ENCODE measurements at places on chromosomes 7 and 10.

GRCh38 chr7:69162931-69163670, 435.2 kb upstream of the AUTS2 start:
- DNase-seq = no peak

- DNase-seq = no peak
Observed at GRCh38 chr10:1472178-1472958, 265.0 kb downstream of the ADARB2 start.

- no peak for DNase-seq
Observed at GRCh38 chr7:12296051-12296570, 85.0 kb downstream of the TMEM106B start.

DNA sequence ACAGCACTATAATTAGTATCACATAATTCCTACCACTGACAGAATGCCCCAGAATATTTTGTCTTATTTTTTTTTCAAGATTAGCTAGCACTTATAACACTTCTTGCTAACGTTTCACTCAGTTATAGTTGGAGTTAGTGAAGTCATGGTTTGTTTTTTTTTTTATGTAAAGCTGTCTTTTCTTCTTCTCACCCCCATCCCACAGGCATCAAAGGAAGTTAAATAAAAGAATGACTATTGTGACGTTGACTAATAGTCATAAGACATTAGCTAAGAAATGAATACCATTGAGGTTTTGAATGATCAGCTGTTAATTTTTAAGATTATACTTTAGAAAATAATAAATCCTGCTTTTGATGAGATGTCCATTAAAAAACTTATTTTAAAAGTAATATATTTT, 498.3 kb downstream of the GFRA1 start:
- no peak for DNase-seq

DNA sequence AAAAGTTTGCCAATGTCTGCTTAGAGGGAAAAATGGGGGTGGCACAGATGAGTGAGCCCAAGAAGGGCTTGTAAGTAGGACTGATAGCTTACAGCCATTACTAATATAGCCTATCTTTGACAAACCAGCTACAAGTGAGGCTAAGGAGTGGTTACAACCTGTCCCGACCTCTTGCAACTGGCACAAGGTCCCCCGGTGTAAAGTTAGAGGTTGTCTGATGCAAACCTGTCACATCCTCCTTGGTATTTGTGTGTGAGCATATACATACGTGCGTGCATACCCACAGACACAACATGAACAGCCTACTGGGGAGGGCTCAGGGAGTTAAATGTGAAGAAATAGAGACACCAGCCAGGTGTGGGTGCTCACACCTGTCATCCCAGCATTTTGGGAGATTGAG, 14.6 kb downstream of the ADAP1 start:
- no peak for DNase-seq

DNA sequence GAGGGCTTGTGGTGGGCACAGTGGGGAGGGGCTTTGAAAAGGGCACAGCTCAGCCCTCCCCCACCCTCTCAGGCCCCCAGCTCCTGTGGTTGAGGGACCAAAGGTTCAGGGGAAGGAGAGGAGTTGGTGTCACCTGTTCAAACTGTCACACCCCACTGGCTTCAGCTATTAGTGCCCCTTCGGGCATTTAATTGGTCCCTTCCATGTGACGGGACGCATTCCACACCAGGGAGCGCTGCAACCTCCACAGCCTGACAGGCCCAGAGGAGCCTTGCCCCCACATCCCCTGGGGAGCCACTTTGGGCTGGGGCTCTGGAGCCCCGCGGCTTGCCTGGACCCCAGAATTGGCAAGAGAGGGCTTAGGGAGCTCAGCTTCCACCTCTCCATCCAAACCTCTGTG, 75.7 kb downstream of the C10orf105 start:
- no peak for DNase-seq

GRCh38 chr10:128969551-128969950, 497.5 kb upstream of the MGMT start:
- no peak for DNase-seq

DNA sequence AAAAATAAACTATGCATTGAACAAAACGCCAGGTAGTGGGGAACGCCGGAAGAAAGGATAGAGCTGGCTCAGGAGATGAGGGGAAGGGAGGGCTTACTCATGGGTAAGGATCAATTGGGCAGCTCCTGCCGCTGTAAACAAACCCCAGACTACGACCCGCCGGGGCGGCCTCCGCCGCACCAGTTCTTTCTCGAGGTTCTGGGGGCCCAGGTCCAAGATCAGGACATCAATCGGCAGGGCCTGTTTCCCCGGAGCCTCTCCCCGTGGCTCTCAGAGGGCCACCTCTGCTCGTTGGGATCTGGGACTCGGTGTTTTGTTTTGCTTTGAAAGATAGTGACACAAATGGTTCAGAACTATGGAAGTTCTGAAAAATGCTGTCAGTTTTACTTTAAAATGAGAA, 140.4 kb downstream of the ELFN1 start:
- DNase-seq = no peak

DNA sequence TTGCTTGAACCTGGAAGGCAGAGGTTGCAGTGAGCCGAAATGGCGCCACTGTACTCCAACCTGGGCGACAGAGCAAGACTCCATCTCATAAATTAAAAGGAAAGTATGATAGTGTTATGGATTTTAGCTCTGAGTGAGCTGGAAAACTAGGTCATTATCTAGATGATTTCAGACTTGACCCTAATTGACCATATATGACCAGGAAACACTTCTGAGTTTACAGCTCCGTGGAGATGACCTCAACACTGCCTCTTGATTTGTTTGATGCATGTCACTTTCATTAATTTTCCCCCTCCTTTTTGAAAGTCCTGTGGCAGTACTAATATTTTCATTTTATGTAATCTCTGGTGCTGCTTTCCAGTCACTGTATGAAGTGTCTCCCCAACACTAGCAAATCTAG, 7.8 kb upstream of the SEC61A2 start:
- no peak for DNase-seq

Measured in activated naive CD4-positive, alpha-beta T cell treated with anti-CD3 and anti-CD28 coated beads, Interleukin-2, amount 50 U/mL, for 16 hours (primary cell).